Lung microvascular endothelial cell (primary cell): ENCODE measurements at places on chromosomes 13 and 19. TPM values are rescaled to one million over a fixed set of nuclear protein-coding genes. Genes with fewer than 3 reads are reported as not detected.
A peak's percentile ranks its signal among the peaks of the same experiment; 100 is the strongest.

The LPAR2 gene
- total RNA-seq = 0.40 and 0.44 TPM in 2 replicates

The DMKN gene
- not detected in 2 replicates for total RNA-seq

The SHISA7 gene
- not detected in 2 replicates for total RNA-seq

The ZNF415 gene
- total RNA-seq = 1.3 and 2.0 TPM in 2 replicates

The ZNF358 gene
- total RNA-seq = 10.7 and 12.9 TPM in 2 replicates

The TDRD12 gene
- total RNA-seq = 0.40 and 1.5 TPM in 2 replicates

The CBARP gene
- 0.65 and 1.2 TPM in 2 replicates for total RNA-seq

The ZNF541 gene
- 0.20 and 0.44 TPM in 2 replicates for total RNA-seq

DNA sequence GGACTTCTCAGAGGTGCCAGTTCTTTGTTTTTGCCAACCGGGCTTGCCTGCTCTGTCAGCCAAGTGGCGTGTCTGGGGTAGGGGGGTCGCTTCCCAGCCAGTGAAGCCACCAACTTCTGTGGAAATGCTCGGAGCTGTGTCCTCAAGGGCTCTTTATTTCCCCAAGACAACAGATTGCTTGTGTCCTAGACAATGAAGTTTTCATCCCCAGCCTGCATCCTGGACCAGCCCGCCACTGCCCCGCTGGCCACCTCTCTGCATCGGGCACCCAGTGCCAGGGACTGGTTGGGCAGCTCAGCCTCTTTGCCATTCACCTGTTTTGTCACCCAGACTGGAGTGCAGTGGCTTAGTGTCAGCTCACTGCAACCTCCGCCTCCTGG lies 3.7 kb downstream of the RAB11B start:
- DNase-seq = no peak

GRCh38 chr19:19399733-19400433 lies 5.6 kb upstream of the GATAD2A start:
- DNase-seq = peak; percentile 50

GRCh38 chr13:31195616-31196015 lies 4.2 kb upstream of the B3GLCT start:
- no peak for DNase-seq

GRCh38 chr13:97946951-97947588 lies 6.4 kb upstream of the IPO5 start:
- peak; percentile 33 for DNase-seq

DNA sequence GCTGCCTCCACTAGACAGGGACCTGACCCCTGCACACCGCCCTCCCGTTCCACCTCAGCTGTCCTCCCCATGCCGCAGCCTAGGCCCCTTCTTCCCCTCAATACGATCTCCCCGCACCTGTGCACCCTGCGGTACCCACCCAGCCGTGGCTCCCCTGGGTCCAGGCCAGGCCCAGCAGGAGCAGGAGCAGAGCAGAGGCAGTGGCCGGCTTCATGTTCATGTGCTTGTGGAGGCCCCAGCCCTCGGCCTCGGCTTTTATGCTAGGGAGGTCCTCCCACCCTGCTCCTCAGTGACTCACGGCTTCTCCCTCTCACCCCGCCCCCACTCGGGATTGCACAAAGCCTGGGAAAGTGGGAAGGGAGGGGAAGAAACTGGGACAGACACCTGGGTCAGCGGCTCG lies 11.4 kb upstream of the KRTDAP start:
- no peak for DNase-seq

GRCh38 chr13:109256866-109257760 lies 529.3 kb downstream of the IRS2 start:
- DNase-seq = peak; percentile 57

DNA sequence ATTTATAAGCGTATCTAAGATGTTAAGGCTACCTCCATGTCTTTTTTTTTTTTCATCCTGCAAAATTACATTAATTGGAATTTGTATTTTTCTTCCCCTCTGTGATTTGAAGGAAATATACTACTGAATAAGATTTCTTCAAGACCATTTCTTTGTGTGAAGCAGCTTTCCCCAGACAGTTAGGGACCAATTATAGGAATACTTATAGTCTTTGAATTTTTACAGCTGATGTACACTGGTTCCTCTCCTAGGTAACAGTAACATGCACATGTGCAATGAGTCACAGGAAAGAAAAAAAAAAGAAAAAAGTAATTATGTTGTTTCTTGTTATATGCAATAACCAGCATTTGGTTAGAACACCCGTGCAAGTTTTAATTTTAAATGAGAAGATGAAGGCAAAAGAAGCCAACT lies 82.0 kb downstream of the PCDH9 start:
- DNase-seq = peak; percentile 78

DNA sequence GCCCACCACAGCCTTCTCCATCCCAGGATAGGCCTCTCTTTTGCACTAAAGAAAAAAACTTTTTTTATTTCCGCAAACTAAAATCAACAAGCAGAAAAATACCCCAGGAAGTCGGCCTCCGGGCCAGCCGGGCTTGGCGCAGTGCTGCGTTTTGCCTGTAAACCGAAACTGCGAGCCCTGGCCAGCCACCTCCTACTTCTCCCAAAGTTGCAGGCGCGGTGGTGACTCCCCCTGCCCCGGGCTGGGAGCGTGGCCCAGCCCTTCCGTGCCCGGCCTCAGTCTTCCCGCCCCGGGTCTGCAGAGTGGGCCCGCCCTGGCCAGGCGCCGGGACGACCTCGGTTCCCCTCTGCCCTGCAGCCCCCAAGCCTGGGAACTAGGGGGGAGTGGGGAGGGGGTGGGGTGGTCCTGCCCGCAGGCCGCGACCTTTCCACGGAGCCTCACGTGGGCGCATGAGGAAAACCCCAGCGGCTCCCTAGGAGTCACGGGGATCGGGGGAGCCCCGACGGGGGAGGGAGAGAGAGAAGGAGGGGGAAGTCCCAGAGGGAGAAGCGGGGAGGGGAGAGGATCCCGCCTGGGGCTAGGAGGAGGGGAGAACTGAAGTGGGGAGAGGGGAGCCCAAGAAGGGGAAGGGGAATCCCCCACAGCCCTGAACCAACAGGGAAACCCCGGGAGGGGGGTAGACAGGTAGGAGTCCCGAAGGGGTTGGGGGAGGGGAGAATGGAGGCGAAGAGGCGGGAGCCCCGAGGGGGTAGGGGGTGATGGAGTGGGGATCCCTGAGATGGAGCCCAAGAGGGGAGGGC lies 3.0 kb downstream of the GADD45B start:
- peak; percentile 80 for DNase-seq

DNA sequence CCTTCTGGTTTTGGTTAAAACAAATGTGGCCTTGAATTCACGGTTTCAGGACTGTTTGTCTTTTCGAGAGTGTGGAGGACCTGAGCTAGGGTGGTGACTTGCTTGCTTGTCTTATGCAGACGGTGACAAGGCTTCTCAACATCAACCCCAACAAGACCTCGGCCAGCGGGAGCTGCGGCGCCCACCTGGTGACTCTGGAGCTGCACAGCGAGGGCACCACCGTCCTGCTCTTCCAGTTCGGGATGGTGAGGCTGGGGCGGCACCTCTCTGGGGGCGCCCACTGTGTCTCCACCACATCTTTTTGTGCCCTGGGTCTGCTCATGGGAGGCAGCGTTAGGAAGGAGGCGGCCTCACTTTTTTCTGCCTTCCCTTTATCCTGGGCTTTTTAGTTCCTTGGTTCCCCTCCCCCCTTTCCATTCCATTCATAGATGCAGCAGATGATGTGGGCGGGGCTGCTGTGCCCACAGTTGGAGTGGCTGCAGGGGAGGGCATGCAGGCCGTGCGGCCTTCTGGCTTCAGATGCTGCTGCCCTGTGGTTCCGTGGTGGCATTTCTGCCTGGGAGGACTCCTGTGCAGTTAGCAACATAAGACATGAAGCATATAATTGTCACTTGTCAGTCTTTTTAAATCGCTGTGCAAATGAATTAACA lies 23.3 kb downstream of the LAMP1 start:
- DNase-seq = no peak

DNA sequence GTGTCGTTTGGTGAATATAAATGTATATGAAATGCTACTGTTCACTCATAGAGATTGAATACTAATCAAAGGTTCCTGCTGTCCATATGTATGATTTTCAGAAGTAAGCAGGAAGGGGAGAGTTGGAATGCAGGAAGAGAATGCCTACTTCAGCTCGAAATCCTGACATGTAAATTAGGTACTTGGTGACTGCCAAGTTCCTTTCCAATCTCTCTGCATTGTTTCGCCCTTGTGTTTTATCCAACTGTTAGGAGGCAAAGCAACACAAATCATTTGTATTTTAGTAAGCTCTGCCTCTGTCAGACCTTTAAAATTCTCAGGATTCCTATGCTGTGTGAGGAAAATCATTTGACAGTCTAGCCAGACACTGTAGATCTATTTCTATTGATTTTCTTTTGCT lies 9.0 kb downstream of the STARD13 start:
- peak; percentile 73 for DNase-seq

DNA sequence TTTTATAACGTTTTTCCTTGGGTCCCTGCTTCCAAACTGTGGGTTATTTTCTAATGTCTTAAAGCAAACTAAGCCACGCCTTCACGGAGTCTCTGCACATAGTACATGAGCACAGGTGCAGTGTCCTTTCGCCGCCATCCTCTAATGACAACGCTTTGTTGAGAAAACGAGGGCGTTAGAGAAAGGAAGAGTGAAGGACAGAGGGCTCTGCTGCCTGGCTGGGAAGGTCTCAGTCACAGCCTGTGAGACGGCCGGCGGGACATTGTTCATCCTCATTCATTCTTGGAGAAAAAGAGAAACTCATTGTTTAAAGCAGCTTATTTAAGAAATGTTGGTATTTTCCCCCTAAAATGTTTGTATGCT lies 9.5 kb downstream of the IL17D start:
- no peak for DNase-seq

- DNase-seq = no peak
These were observed 1163.0 kb downstream of the DIAPH3 start for GRCh38 chr13:59000770-59001169.

- DNase-seq = no peak
These were observed 579.5 kb downstream of the DCT start for GRCh38 chr13:93899981-93900380.

GRCh38 chr19:662207-662961 lies 630 bp downstream of the RNF126 start:
- DNase-seq = peak; percentile 66

- DNase-seq = no peak
These were observed 858 bp upstream of the PPP6R1 start for GRCh38 chr19:55259540-55260210.

- no peak for DNase-seq
These were observed 11.9 kb downstream of the PEX11G start for GRCh38 chr19:7476777-7477494.
